ENCODE measurements at places on chromosomes 11 and 22. TPM values are rescaled to one million over a fixed set of nuclear protein-coding genes. Genes with fewer than 3 reads are reported as not detected.

C22orf42 gene
- total RNA-seq: not detected

NEFH gene
- 0.12 TPM for total RNA-seq

C11orf86 gene
- total RNA-seq: 61.9 TPM

BCO2 gene
- 1.1 TPM for total RNA-seq

OR51B6 gene
- total RNA-seq: not detected

CHADL gene
- not detected for total RNA-seq

APOA1 gene
- 0.12 TPM for total RNA-seq

BTBD18 gene
- not detected for total RNA-seq

NELL1 gene
- not detected for total RNA-seq

SMIM35 gene
- not detected for total RNA-seq

MRPL40 gene
- total RNA-seq: 42.1 TPM

MYEOV gene
- total RNA-seq: 104 TPM

PTPRCAP gene
- 0.34 TPM for total RNA-seq

CNTF gene
- total RNA-seq: 1.2 TPM

MMP13 gene
- not detected for total RNA-seq

OR2D2 gene
- not detected for total RNA-seq

NDUFC2 gene
- 300 TPM for total RNA-seq

WNT11 gene
- total RNA-seq: 2.9 TPM

RHOD gene
- 31.4 TPM for total RNA-seq

BRSK2 gene
- 3.9 TPM for total RNA-seq

DDI1 gene
- total RNA-seq: not detected

OR52H1 gene
- not detected for total RNA-seq

CCDC73 gene
- total RNA-seq: not detected

OR52N4 gene
- not detected for total RNA-seq

All from A549 treated with dexamethasone at 1 μM for 4 hours (cell line).